ENCODE measurements at places on chromosomes 1 and 21. TPM values are rescaled to one million over a fixed set of nuclear protein-coding genes. Genes with fewer than 3 reads are reported as not detected.

DNA sequence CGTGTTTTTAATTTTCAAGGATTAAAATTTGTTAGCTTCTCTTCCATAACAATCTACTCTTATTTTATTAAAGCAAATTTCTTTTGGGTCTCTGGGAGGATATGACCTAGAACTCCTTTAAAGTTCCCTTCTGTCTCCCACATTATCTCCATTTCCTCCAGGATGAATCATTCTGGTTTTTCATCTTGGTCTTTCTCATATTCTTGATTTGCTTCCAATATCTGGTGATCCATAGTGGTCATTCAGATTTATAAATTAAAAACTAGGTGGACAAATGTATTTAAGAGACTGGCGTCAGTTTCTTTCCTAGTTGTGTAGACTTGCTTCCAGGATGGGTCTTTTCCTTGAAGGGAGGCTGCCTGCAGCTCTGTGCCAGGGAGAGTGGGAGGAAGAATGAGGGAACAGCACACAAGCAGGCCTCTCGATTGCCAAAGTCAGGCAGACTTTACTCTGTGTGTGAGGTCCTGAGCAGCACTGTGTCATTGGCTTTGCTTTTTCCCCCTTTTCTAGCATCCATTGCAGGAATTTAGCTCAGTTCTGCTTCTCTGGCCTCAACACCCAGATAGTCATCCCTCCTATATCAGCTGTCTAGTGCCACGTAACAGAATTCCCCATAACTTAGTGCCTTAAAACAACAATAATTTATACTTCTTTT is 48.1 kb upstream of the FOXO6 start:
- DNase-seq: no peak

GRCh38 chr1:81654147-81654546 is 146.6 kb upstream of the ADGRL2 start:
- DNase-seq: no peak

DNA sequence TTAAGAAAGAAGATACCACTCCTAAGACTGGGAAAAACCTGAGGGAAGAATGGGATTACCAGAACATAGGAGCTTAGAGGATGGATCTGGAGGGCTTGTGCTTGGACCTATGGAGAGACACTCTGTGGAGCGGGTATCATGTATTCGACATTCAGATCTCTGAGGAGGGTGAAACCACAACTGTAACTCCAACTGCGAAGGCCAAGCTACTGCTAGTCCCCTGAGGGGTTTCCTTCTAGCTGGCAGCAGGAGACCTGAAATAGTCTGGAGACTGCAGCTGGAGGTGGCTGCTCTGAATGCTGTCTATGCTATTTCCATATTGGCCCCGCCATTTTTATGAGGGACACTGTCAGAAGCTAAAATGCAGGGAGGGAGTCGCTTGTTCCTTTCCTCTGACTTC is 462.3 kb downstream of the PTPRC start:
- no peak for DNase-seq

DNA sequence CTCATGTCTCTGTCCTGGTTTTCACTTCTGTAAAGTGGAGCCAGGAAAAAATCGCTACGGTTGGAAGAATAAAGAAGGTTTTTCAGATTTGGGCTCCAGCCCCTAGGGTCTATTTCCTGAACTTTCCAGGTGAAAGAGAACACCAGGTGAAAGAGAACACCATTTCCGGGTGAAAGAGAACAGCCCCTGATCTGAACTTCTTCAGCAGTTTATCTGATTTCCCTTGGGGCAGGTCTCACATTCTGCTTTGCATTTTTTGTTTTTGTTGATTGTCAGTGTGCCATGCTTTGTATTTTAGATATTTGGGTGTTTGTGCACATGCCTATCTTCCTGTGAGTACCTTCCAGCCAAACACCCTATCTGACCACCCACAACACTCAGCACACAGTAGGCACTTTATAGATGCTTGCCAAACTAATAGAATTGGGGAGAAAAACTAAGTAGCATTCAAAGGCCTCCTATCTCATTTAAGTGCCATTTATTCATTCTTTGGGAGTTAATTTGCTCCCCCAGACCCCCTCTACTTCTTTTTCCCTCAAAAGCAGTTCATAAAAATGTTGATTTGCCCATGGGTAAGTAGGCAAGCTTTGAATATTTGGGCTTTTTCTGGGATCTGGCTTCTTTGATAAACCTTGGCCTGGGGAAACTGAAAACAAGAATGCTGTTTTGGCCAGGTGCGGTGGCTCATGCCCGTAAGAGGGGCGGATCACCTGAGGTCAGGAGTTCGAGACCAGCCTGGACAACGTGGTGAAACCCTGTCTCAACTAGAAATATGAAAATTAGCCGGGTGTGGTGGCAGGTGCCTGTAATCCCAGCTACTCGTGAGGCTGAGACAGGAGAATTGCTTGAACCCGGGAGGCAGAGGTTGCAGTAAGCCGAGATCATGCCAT is 2.2 kb downstream of the NAV1 start:
- no peak for DNase-seq

GRCh38 chr1:10325521-10325920 is 73.3 kb upstream of the PGD start:
- no peak for DNase-seq

DNA sequence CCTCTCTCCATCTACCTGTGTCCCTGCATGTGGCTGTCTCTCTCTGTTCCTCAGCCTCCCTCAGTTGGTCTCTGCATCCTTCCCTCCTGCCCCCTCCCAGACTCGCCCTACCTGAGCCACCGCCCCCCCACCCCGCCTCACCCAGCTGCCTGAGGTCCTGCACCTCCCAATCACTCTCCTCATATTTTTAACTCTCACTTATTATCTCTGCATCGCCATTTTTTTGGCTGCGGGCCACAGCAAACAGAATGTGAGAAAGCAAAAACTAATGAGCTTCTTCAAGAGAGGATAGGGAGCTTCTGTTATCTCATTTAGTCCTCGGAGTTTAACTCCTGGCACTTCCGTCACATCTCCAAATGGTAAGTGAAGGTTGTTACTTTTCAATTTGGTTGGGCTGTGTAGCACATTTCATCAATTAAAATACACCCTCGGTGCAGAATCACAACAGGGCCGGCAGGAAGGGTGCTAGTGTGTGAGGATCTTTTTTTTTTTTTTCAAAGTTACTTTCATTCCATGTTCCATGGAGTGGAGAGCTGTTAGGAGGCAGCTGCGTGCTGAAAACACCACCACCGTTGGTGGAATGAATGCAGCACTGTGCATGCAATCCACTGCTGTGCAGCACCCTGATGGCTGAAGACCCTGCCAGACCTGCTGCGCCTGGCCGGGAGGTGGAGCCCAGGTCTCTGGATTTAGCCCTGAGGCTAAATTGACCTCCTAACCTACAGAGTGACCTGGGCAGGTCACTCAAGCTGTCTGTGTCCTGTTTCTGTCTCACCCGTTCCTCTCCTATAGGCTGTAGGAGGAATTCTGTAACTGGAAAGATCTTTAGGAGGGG is 157.2 kb upstream of the NFIA start:
- DNase-seq: no peak

DNA sequence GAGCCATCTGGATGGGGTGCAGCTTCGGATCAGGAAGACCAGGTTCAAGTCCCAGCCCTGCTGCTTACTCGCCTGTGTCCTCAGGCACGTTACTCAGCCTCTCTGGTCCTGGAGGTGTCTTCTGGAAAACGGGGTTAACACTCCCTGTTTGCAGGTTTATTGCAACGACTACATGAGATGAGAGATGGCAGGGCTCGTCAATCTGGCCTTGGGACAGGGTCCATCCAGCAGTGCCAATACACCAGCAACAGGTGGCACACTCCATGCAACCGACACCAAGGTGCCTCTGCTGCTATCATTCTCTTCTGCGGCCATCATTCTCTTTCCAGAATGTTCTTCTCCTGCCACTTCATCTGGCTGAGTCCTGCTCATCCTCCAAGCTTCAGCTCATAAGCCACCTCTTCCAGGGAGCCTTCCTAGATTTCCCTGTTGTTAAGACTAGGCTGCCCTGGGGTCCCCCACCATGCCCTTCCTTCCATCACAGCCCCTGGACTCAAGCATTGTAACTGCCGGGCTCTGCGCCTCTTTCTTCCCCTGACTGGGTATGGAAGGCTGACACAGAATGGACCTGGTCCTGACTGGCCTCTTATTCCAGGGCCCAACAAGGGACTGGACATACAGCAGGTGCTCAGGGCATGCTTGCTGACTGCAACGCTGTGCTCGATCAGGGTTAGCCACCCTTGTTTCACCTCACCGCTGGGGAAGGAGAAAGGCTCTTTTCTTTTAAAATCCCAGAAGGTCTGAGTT is 87.4 kb downstream of the DMRTB1 start:
- no peak for DNase-seq

- DNase-seq: no peak
Measured at GRCh38 chr1:44048532-44049215, 17.4 kb upstream of the SLC6A9 start.

GRCh38 chr1:208803011-208803811 is 559.0 kb upstream of the PLXNA2 start:
- no peak for DNase-seq

DNA sequence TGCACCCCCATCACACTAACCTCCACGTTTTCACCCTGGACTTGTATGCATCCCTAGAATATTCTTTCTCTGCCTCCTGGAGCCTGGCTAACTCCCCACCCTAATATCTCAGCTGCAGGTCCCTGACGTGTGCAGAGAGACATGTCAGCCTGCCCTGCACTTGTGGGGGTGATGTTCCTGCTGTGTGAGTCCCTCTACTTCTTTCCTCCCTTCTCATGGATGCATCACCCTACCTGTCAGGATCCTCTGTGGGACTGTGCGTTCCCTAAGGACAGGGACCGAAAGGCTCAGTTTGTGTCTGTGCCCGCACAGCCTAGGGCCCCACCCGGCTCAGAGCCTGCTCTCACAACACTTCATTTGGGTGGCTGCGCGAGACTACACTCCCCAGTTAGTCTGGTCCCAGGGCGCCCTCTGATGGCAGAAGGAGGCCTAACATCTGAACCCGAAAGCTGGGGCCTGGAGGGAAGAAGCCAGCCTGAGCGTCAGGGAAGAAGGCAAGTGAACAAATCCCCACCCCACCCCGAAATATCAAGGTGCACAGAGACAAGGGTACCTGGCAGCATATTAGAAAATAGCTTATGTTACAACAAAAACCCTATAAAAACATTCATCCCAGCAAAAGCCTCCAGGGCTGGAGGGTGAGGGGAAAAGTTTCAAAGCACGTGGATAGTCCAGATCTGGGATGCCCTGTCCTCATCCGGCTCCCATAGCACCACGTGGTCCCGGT is 3.7 kb downstream of the CD52 start:
- DNase-seq: peak; percentile 66

DNA sequence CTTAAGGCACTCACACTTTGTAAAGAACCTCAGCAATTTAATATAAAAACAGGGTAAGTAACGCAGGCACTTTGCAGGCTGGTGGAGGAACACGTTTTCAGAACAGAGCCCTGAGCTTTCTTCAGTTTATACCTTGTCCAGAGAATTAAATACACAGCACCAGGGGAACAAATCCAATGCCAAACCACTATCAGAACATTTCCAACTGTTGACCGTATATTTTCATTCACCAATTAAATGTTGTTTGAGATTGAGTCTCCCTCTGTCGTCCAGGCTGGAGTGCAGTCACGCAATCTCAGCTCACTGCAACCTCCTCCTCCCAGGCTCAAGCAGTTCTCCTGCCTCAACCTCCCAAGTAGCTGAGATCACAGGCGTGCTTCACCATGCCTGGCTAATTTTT is 29.7 kb downstream of the CLSTN1 start:
- DNase-seq: no peak

- DNase-seq: no peak
Measured at GRCh38 chr1:200207711-200208126, 180.2 kb downstream of the NR5A2 start.

DNA sequence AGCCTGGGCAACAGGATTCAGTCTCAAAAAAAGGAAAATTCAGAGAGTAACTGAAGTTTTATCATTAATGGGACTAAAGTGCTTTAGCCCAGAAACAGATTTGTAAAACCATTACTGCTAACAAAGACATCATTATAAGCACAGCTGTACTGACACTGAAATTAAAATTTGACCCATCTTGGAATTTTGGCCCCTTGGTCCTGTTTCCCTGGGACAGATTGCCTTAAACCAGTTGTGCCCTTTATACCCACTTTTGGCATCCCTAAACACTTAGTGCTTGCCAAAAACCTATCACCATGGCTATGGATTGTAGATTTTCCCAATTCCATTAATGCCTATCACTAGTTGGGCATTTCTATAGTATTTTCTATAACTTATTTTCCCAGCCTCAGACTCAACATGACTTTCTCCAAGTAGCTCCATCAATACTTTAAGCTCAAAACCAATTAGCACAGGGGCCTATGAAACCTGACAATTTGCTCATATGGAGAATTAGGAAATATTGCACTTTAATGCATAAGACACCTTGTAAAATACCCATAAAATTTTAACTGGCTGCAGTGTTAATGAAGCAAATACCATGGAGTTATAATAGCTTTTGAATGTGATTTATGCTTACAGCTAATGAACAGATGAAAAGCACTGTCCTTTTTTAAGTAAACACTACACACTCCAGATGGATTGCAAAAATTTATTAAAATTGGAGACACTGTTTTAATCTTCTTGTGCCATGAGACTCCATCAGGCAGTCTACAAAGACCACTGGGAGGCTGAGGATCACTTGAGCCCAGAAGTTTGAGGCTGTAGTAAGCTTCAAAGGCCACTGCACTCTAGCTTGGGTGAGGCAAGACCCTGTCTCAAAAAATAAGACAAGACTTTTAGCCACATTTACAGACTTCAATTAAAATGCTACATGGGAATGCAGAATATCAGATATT is 4.3 kb downstream of the GAS5 start:
- DNase-seq: no peak

DNA sequence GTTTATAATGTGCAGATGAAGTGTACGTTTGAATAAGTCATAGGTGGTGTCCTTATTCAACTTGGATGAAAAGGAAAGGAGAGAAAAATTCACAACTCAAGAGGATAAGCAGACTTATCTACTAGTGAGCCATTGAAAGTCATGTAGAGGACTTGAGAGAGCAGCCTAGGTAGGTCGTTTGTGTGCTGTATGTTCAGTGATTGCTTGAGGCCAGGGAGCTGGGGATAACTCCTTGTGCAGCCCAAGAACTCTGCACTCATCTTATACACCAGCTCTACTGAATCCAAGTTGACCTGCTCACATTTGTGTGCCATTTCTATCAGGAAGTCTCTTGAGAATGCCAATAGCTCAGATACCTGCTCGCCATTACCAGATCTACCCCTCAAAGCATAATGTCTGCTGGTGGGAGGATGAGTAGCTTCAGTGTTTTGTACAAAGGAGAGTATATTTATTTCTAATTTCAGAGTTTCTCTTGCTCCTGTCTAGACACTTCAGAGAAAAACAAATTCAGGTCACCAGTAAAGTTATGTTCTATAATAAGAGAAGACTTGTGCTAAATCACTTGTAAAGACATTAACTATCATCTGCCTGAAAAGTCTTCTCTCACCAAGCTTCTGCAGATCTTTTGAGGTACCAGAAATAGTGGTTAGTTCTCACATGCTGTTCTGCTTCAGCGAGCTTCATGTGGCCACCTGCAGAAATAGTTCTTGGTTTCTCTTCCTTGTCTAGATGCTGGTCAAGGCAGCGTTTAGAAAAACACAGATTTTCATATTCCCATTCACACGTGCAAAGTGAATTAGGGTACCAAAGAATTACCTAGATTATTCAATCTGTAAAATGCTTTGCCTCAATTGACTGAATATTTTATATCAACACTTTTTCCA is 10.8 kb downstream of the S1PR1 start:
- no peak for DNase-seq

IFI6 gene
- 25.1 TPM for polyA plus RNA-seq

CDC20 gene
- 39.0 TPM for polyA plus RNA-seq

IGSF3 gene
- polyA plus RNA-seq: 31.4 TPM

AMY1B gene
- polyA plus RNA-seq: not detected

RAP1GAP gene
- 21.6 TPM for polyA plus RNA-seq

KDF1 gene
- polyA plus RNA-seq: 9.2 TPM

TESK2 gene
- polyA plus RNA-seq: 6.2 TPM

SPATA21 gene
- not detected for polyA plus RNA-seq

TCHH gene
- not detected for polyA plus RNA-seq

ZFP69B gene
- polyA plus RNA-seq: 5.6 TPM

Measured in right renal pelvis (tissue), 4 donors.